ENCODE measurements at places on chromosomes 13 and 19. TPM values are rescaled to one million over a fixed set of nuclear protein-coding genes. Genes with fewer than 3 reads are reported as not detected.

The SPRED3 gene
- 2.3 TPM for polyA plus RNA-seq

The CYP2A6 gene
- polyA plus RNA-seq, result 1.7 TPM

The RETN gene
- not detected for polyA plus RNA-seq

The FXYD1 gene
- polyA plus RNA-seq, result 18.5 TPM

The PSG5 gene
- 0.23 TPM for polyA plus RNA-seq

- H3K27me3 ChIP-seq, result no peaks in the 10 kb centered on the region
Observed at GRCh38 chr19:33731881-33732280, 64.8 kb upstream of the KCTD15 start.

DNA sequence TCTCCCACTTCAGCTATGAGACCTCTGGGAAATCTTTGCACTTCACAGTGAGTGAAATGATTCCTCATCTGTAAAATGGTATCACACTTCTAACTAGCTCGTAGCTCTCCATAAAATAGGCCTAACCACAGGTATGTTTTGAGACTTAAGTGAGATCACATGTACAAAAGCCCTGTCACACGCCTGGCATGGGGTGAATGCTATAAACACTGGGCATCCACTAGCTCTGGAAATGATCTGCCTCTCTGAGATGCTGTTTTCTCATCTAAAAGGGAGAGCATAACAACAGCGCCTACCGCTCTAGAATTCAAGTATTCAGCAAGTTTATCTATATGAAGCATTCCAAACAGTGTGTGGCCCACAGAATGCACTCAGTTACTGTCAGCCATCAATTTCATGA, 2.2 kb downstream of the AKT2 start:
- no peaks in the 10 kb centered on the region for H3K36me3 ChIP-seq
- H3K4me3 ChIP-seq, result no peak overlapping the region
- DNase-seq, result no peak
- peaks cover 56% of the 10 kb centered on the region for H3K4me1 ChIP-seq
- H3K27me3 ChIP-seq, result no peaks in the 10 kb centered on the region

- no peak overlapping the region for H3K4me3 ChIP-seq
- no peaks in the 10 kb centered on the region for H3K27me3 ChIP-seq
- H3K36me3 ChIP-seq, result no peaks in the 10 kb centered on the region
- DNase-seq, result no peak
Observed at GRCh38 chr19:6249296-6249695, 30.5 kb downstream of the MLLT1 start.

- no peaks in the 10 kb centered on the region for H3K36me3 ChIP-seq
- peaks cover 16% of the 10 kb centered on the region for H3K4me1 ChIP-seq
- H3K4me3 ChIP-seq, result no peak overlapping the region
- no peak for DNase-seq
Observed at GRCh38 chr13:110680852-110681251, 25.1 kb downstream of the CARS2 start.

GRCh38 chr13:30832377-30832776, 73.7 kb upstream of the MEDAG start:
- no peaks in the 10 kb centered on the region for H3K36me3 ChIP-seq
- no peak for DNase-seq
- H3K27me3 ChIP-seq, result no peaks in the 10 kb centered on the region
- no peak overlapping the region for H3K4me3 ChIP-seq
- peaks cover 61% of the 10 kb centered on the region for H3K4me1 ChIP-seq

GRCh38 chr13:48009284-48009683, 8.2 kb upstream of the SUCLA2 start:
- no peak for DNase-seq
- no peak overlapping the region for H3K27ac ChIP-seq

GRCh38 chr19:35641515-35642151, at the start of gene ETV2:
Gene ETV2 (plus strand): TSS chr19:35641745. CDS start chr19:35642461, 716 bp downstream.
- no peaks in the 10 kb centered on the region for H3K27me3 ChIP-seq
- no peak within 1 kb of the TSS for H3K4me3 ChIP-seq
- peaks cover 12% of the 10 kb centered on the region for H3K4me1 ChIP-seq
- H3K36me3 ChIP-seq, result no peaks in the 10 kb centered on the region

- H3K27ac ChIP-seq, result no peak overlapping the region
- no peak for DNase-seq
- H3K4me1 ChIP-seq, result no peaks in the 10 kb centered on the region
- H3K27me3 ChIP-seq, result no peaks in the 10 kb centered on the region
- H3K4me3 ChIP-seq, result no peak overlapping the region
Observed at GRCh38 chr13:94157705-94158218, 321.7 kb downstream of the DCT start.

DNA sequence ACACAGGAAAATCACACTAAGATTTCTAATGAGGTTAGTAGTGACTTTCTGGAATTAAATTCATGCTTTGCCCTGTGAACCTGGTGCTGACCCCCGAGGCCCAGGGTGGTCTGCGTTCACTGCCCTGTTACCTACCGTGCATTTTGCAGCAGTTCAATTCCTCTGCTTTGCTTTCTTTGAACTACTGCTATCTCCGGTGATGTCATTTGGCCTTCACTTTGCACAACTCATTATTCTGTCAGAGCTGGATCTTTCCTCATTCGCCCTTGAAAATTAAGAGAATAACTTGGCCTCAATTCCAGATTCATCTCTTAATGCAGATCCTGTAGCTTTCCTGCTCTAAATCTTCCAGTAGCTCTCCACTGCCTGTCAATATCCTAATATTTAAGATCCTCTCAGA, 8.8 kb upstream of the LRRC63 start:
- H3K4me3 ChIP-seq, result no peak overlapping the region
- no peak for DNase-seq
- H3K27ac ChIP-seq, result no peak overlapping the region
- H3K27me3 ChIP-seq, result no peaks in the 10 kb centered on the region
- H3K36me3 ChIP-seq, result no peaks in the 10 kb centered on the region

All from hepatocyte (in vitro differentiated cells).